MG63 (cell line): ENCODE measurements at places on chromosomes 12 and 14.
A peak's percentile ranks its signal among the peaks of the same experiment; 100 is the strongest.

GRCh38 chr12:113479590-113480335 lies 8.1 kb upstream of the LHX5 start:
- peak; percentile 36 for DNase-seq

GRCh38 chr14:87935081-87935828 lies 57.7 kb downstream of the GALC start:
- no peak for DNase-seq

DNA sequence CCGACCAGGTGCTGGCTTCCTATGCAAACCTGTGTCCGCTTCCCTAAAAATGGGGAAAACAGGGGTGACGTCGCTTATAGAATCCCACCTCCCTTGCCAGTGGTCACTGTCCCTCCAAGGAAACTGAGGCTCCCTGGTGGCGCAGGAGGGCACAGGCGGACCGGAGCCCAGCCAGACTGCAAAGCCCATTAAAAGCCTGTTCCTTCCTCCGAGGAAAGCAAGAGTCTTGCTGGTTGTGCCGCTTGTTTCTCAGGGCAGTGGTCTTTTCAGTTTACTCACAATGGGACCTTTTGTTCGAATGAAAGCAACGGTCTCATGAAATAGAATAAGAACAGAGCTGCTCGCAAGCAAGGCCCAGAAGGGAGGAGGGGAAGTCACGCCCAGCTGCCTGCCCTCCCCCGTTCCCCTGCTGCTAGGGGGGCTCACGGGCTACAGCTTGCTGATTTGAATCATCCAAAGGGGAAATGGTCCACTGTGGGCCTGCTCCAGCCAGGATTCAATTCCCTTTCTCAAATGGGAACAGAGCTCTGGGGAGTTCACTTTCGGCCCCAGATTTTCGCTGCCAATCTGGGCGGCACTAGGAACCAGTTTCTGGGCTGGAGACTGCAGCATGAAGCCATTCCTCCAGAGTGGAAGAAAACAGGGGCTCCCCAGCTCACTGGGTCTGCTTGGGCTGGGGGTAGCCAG lies 4.6 kb upstream of the SELPLG start:
- DNase-seq, result no peak

DNA sequence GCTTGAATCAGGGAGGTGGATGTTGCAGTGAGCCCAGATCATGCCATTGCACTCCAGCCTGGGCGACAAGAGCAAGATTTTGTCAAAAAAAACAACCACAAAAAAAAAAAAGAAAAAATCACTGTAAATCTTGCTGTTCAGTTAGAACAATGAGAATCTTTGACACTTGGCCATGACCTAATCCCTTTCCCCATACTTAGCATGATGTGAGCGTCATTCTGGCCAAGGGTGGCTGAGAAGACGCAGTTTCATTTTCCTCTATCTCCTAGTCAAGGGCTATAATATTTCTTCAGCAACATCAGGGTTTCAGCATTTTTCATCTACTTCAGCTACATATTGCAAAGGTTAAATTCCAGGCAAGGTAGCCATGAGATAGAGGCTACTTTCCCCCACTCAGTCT lies 599.4 kb upstream of the MDGA2 start:
- no peak for DNase-seq

DNA sequence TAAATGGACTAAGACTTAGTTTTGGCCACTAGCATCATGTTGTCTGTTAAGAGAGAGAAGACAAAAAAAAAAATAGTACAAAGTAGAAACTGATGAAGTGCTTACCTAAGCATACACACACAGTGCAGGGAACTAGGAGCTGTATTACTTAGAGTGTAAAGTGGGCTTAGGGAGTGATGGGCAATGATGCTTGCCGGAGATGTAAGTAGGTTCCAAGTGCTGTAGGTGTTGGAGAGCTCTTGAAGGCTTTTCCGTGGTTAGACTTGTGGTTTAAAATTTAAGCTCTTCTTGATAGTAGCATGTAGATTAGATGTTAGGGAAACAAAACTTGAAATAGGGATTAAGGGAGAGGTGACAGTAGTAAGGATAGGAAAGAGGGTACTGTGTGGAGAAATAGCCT lies 34.7 kb downstream of the MIA2 start:
- DNase-seq, result no peak

- no peak for DNase-seq
Observed at GRCh38 chr14:52315355-52315718, 1.2 kb downstream of the PTGER2 start.

DNA sequence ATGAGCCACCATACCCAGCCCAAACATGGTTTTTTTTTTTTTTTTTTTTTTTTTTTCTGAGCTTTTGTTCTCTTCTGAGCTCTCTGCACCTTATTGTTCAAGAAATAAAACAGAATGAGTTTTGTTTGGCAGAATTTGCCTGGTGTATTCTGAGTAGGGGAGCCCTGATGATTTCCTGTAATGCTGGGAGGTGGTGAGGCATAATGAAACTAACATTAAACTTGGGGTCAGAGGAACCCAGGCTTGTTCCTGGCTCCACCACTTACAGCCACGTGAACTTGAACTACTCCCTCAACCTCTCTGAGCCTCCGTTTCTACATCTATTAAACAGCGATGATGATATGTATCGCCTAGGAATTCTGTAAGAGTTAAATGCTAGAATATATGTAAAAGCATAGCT lies 276.3 kb upstream of the CRY1 start:
- no peak for DNase-seq

GRCh38 chr12:68978678-68979077 lies 45.7 kb upstream of the CPM start:
- DNase-seq, result no peak

DNA sequence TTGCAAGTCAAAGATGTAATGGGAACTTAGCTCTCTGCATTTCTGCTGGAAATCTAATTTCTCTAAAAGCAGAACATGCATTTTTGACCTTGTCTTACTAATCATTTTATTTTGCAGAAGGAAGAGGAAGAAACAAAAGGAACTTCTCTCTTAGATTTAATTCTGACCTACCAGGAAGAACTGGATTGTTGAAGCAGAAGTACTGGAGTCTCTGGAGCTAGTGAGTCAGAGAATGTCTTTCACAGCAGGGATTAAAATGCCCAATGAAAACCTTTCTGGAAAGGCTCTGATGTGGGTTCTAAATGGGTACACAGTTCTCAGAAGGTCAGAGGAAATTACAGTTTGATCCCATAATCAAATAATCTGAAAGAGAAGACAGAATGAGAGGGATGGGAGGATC lies 70.8 kb upstream of the GNG2 start:
- DNase-seq, result no peak

- DNase-seq, result no peak
Observed at GRCh38 chr14:89146274-89146673, 270.8 kb downstream of the FOXN3 start.

DNA sequence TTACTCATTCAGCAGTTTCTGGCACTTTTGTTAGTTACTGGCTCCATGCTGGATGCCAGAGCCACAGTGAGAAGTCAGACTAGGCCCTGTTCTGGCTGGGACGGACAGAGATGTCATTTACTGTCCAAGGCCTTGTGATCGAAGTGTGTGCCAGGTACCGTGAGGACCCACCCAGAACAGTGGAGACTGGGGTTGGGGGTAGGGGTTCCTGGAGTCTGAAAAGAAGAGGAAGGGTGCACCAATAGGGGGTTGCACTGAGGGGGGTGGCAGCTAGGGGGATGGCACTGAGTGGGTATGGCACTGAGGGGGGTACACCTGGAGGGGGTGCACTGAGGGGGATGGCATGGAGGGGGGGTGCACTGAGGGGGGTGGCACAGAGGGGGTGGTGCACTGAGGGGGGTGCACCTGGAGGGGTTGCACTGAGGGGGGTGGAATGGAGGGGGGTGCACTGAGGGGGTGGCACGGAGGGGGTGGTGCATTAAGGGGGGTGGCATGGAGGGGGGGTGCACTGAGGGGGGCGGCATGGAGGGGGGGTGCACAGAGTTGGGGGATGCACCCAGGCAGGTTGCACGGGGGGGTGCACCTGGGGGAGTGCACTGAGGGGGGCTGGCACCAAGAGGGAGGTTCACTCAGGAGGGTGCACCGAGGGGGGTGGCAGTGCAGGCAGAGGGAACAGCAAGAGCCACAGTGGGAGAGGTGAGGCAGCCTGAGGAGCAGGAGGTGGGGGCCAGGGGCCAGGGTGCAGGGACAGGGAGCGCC lies 10.6 kb upstream of the CYP46A1 start:
- DNase-seq, result no peak

GRCh38 chr12:93447555-93448290 lies 6.0 kb upstream of the UBE2N start:
- no peak for DNase-seq

GRCh38 chr12:68189821-68190242 lies 30.3 kb upstream of the IFNG start:
- no peak for DNase-seq

DNA sequence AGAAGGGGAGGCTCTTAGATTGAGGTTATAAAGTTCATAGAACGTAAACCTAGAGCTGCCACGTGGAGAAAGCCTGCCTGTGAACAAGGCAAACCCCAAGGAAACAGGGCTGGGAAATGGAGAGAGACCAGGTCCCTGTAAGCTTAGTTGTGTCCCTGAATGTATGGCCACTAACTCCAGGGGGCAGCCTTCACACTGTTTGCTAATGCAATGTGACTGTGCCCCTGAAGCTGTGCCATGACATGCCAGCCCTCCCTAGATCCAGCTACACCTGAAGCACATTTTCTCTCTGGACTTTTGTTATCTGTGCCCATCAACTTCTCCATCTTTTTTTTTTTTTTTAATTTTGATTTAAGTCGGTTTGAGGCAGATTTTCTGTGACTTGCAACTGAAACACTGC lies 60.6 kb upstream of the TMCC3 start:
- peak; percentile 28 for DNase-seq

GRCh38 chr12:84508851-84509260 lies 403.7 kb downstream of the SLC6A15 start:
- no peak for DNase-seq

- no peak for DNase-seq
Observed at GRCh38 chr14:100567877-100568163, 19.4 kb downstream of the BEGAIN start.

GRCh38 chr14:75306927-75307699 lies 28.5 kb downstream of the FOS start:
- no peak for DNase-seq

- no peak for DNase-seq
Observed at GRCh38 chr14:52781629-52782028, 9.8 kb downstream of the GNPNAT1 start.

- DNase-seq, result no peak
Observed at GRCh38 chr14:52944254-52944653, 6.6 kb downstream of the FERMT2 start.

GRCh38 chr14:75443203-75443969 lies 15.6 kb downstream of the JDP2 start:
- DNase-seq, result no peak

GRCh38 chr14:68759017-68759560 lies 33.8 kb downstream of the ZFP36L1 start:
- DNase-seq, result no peak

- peak; percentile 60 for DNase-seq
Observed at GRCh38 chr12:2641207-2641606, 153.6 kb upstream of the FKBP4 start.

DNA sequence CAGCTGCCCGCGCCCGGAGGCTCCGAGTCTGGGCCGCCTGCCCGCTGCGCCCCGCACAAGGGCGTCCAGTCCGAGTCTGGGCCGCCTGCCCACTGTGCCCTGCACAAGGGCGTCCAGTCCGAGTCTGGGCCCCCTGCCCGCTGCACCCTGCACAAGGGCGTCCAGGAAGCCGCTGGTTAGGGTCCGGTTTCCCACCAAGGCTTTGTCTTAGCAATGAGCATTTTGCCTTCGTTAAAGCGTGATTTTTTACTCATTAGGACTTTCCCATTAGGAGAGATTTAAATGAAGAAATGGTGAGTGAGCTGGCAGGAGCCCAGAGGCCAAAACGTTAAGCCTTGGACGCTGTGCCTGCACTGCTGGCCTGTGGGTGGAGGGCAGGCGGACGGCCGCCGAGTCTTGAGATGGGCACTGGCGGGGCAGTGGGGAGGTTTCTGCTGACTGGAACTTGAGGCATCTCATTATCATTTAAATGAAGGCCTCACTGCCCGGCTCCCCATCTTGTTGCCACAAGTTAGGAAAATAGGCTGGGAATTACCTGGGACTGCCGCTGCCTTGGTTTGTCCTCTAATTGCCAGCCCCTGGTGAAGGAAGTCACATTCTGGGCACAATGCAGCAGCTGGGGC lies 36.0 kb downstream of the FBRSL1 start:
- no peak for DNase-seq

DNA sequence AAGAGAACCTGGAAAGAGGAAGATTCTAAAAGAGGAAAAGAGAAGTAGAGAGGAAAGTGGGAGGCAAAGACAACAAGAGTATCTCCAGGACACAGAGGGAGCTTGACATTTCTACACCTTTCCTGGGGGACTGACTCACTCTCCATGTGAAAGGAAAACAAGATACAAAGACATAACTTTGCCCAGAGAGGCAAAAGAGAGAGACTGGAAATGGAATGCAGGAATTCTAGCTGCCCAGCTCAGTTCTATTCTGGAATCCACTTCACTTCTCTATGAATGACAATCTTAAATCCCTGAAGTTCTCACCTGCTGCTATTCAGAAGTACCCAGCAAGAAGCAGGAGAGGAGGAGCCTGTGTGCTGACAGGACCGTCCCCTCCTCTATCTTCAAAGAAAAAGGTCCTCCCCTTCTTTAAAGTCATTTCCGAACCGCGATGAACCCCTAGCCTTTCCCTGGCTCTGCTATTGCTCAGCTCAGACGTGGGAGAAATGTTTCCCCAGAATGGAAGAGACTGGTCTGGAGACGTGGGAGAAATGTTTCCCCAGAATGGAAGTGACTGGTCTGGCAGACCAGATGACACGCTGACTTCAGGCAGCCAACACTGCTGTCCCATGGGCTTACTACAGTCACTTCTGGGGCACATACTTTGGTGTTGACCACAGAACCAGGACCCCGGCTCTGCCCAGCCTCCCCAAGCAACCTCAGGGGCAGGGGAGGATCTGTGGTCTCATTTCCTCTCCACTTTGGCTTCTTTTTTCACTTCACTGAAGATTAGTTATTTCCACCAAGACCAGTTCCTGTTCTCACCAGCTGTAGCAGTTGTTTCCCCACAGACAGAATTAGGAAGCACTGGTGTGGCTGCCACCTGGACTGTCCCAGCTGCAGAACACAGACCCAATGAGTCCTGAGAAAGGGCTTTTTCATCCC lies 8.3 kb downstream of the FMNL3 start:
- no peak for DNase-seq

DNA sequence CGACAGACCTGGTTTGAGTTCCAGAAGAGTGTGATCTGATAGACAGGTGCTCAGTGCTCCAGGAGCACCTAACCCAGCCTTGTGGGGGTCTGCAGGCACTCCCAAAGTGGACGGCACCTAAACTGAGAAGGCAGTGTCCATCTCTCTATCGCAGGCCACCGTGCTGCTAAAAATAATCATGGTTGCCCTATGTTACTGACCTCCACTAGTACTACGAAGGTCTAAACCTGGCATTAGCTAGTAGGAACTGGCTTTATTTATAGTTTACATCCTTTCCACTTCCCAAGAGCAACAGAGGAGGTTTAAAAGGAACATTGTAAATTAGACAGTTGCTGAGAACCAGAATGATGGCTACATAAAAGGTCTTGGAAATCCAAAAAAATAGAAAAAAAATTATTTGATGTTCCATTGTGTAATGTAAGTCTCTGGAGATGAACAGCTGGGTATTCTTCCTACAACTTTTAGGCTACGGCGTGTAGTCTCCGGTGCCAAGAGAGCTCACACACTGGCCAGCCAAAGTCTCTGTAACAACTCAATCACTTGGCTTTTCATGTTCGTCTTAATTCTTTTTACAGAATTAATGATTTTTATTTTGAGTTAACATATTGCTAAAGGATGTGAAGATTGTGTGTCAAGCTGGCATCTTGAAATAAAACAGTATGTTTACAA lies 27.3 kb downstream of the PPFIBP1 start:
- DNase-seq, result no peak
